NCI-H526 treated with DMSO at 0.1 percent for 48 hours (cell line): ENCODE measurements at places on chromosomes 3 and 15.

DNA sequence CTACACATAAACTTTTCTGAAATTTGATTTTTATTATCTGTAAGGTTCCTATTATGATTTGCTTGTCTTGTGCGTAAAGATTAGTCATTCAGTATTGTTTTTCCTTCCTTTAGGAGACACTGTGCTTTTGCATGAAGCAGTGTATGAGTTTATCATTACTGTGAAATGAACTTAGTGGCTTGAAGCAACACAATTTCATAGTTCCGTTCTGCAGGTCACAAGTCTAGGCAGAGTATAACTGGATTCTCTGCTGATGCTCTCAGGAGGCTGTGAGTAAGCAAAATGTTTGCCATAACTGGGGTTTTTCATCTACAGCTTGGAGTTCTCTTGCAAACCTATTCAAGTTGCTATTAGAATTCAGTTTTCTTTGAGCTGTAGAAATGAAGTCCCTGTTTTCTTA lies 1136.1 kb downstream of the OTOL1 start:
- DNase-seq, result no peak

- DNase-seq, result no peak
Observed at GRCh38 chr3:121654493-121655385, 6.0 kb downstream of the HCLS1 start.

- DNase-seq, result no peak
Observed at GRCh38 chr3:56557831-56558170, 826 bp downstream of the CCDC66 start.

DNA sequence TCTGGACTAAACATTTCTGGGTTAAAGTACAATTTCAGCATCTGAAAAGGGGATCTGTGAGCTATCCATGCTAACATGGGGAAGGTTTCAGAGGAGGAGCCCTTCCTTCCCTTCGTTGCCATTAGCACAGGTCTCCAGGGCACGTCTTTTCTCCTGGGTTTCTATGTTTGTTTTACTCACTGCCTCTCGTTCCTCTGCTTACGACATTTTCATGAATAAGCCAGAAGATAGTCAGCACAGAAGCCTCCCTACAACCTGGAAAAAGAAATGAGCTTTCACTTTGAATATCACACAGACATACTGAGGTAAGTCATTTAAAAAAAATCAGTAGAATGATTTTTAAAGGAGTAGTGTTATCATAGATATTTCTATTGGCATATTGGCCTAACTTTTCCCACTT lies 117.2 kb upstream of the KCNMB2 start:
- peak; percentile 71 for DNase-seq

DNA sequence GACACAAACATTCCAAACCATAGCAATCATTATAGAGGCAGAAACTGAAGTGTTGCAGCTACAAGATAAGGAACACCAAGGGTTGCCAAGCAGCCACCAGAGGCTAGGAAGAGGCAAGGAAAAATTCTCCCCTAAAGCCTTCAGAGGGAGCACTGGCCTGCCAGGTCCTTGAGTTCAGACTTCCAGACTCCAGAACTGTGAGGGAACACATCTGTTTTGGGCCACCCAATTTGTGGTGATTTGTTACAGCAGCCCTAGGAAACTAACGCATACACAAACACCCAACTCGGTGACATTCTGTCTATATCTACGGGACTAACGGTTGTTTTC lies 54.6 kb downstream of the MB21D2 start:
- no peak for DNase-seq
